Activated CD4-positive, alpha-beta T cell treated with anti-CD3 and anti-CD28 coated beads for 48 hours (primary cell): ENCODE measurements at places on chromosomes 5 and 9.
A peak's percentile ranks its signal among the peaks of the same experiment; 100 is the strongest.

- DNase-seq: peak; percentile 22
Observed at GRCh38 chr5:1801967-1802295, 724 bp downstream of the NDUFS6 start.

DNA sequence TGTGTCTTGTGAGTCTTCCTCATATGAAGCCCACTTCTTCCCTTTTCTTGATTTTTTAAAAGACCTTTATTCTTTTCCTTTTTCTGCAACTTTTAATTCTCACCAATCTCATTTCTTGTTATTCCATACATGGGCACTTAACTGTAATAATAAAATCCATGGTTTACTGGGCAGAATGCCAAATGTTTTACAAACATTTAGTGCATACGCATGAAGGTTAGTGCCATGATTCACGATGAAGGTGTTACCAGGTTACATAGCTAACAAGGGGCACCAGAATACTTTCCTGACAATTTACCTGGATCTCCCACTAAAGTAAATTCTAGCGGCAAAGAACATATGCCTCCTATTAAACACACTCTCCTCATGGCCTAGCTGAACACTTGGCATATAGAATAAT lies 28.5 kb downstream of the MAN2A1 start:
- DNase-seq: no peak

DNA sequence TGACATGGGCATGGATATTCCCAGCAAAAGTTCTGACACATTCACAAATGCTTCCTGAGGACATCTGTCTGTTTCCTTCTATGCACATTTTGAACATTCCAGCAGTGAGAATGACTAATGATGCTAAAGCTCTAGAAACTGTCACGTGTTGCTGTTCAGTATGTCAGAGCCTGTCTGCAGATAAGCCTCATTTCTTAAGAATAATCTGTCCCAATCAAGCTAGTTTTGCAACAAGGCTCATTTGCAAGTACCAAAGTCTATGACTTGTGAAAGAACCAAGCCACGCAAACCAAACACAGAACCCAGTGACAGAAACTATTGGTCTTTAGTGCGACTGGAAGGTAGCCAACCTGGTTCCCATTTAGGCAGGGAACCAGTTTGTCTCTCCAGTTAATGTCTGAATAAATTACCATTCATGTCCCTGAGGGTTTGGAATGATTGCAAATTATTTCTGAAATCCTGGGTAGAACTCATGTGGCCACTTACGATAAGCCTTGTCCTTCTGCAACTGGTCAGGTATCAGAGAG lies 178.5 kb downstream of the C9orf152 start:
- DNase-seq: no peak

GRCh38 chr9:34983209-34983608 lies 6.3 kb upstream of the DNAJB5 start:
- no peak for DNase-seq

GRCh38 chr5:140270008-140270407 lies 32.9 kb downstream of the PFDN1 start:
- DNase-seq: no peak

DNA sequence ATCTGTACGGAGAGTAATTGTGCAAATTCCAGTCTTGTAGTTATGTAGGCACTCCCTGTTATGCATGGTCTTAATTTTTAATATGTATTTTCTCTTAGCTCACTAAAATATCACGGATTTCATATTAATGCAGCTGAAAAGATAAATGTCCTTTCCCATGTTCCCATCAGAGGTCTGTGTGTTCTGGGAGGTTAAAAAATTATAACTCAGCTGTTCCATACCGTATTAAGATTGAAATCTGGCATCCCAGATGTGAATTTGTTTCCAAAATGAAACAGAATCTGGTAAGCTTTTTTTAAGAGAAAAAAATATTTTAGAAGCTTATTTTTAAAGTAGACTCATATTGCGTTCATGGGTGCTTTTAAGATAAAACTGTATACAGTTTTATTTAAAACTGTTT lies 44.3 kb downstream of the SEMA6A start:
- no peak for DNase-seq

DNA sequence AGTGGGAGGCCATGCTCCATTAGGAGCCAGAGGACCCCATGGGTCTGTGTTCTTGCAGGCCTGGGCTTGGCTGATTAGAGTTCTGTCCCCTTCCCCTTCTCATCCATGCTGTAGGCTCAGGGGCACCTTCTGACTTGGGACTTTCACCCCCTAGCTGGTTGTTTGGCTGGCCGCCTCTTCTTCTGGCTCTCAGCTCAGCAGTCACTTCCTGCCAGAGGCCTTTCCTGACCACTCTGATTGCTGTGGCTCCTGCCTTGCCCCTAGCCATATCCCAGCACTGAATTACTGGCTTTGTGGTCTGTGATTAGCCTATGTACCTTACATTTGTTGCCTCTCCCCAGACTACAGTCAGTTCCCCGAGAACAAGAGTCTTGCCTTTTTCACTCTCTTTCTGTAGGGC lies 14.6 kb downstream of the ENTREP1 start:
- no peak for DNase-seq

DNA sequence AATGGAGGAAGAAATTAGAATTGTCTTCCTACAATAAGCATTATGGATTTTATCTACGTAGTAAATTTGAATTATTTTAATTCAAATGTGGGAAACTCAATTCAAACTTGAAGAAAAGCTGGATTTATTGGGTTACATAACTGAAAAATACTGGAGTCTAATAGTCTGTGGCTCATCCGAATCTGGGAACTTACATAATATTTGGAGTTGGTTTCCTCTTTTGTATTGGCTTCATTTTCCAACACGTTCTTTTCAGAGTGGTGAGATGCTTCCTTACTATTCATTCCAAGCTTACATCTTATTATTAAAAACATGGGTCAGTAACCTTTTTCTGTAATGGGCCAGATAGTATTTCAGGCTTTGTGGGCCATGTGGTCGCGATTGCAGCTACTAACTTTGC lies 164.8 kb downstream of the ARHGAP26 start:
- DNase-seq: no peak

DNA sequence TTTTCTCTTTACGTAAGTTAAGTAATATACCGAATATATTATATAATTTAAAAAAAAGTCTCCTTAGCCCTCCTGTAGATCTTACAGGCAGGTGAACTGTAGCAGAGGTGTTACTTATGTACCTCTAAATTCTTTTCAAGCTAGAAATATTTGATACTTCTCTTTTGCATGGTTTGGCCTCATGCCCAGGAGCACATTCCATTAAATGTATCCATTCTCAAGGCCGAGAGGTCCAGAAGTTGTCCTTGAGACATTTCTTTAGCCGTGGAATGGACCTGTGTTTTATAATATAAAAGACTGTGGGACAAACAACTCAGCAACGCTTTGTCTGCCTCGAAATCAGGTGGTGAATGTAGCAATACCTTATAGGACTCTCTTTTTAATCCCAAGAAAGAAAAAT lies 184.5 kb downstream of the TRIO start:
- DNase-seq: no peak

- DNase-seq: no peak
Observed at GRCh38 chr9:126589349-126589748, 24.4 kb upstream of the LMX1B start.

- DNase-seq: no peak
Observed at GRCh38 chr5:67896311-67896929, 319.1 kb upstream of the PIK3R1 start.

DNA sequence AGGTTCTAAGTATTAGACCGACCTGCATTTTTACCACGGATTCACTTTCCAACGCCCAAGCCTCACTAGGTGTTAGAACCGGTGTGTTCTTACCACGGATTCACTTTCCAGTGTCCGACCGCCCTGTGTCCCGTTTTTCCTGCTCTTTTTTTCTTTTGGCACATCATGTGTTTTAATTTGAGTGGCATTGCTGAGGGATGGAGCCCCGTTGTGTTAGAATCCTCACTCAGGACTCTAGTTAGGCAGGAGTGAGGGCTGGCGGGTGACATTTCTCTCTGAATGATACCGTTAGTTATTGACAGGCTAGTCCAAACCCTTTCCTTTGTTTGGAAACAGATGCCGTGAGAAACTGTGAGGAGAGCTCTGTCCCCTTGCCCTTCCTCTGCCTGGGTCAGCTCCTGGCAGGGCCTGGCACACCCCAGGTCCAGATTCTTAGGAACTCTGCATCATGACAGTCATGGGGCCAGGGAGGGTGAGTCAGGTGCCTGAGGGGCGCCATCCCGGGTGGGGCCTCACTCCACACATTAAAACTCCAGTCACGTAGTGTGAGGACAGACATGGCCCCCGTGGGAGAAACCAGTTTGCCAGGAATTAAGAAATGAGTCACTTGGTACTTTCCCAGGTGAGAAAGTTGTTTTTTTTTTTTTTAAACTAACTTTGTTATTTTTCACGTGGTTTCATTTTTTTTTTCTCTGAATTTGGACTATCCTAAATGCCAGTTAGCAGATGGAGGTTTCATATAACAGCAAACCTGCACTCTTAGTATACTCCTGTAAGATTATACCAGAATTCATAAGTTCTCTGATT lies 15.8 kb downstream of the EXOC3 start:
- peak; percentile 82 for DNase-seq

GRCh38 chr5:168624850-168625364 lies 45.7 kb upstream of the PANK3 start:
- DNase-seq: no peak

DNA sequence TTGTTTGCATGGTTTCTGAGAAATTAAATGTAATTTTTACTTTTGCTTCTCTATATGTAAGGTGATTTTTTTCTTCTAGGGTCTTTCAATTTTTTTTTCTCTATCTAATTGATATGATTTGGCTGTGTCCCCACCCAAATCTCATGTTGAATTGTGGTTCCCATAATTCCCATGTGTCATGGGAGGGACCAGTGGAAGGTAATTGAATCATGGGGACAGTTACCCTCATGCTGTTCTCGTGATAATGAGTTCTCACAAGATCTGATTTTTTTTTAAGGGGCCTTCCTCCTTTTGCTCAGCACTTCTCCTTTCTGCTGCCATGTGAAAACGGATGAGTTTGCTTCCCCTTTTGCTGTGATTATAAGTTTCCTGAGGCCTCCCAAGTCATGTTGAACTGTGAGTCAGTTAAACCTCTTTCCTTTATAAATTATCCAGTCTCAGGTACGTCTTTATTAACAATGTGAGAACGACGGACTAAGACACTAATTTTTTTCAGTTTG lies 150.8 kb downstream of the MTRR start:
- DNase-seq: no peak

GRCh38 chr9:135700525-135700924 lies 1.2 kb upstream of the SOHLH1 start:
- no peak for DNase-seq

GRCh38 chr5:120146787-120147186 lies 317.3 kb upstream of the PRR16 start:
- no peak for DNase-seq

DNA sequence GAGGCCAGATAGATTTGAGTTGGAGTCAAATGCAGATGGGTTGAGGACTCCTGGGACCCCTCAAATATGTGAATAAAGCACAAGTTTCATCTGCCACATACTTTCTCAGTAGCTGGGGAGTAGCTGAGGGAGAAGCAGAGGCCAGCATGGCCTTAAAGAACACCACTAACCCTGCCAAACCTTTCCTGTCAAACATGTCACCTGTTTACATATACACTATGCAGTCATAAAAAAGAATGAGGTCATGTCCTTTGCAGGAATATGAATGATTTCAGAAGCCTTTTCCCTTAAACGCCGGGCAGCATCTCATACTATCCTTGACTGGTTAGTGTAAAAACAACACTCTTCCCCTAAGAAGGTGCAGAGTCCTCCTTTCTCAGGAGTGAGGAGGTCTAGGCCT lies 25.2 kb upstream of the HSD17B4 start:
- no peak for DNase-seq

GRCh38 chr9:96565671-96566497 lies 53.8 kb downstream of the CDC14B start:
- no peak for DNase-seq

- DNase-seq: no peak
Observed at GRCh38 chr9:33135470-33135958, 31.6 kb downstream of the B4GALT1 start.

DNA sequence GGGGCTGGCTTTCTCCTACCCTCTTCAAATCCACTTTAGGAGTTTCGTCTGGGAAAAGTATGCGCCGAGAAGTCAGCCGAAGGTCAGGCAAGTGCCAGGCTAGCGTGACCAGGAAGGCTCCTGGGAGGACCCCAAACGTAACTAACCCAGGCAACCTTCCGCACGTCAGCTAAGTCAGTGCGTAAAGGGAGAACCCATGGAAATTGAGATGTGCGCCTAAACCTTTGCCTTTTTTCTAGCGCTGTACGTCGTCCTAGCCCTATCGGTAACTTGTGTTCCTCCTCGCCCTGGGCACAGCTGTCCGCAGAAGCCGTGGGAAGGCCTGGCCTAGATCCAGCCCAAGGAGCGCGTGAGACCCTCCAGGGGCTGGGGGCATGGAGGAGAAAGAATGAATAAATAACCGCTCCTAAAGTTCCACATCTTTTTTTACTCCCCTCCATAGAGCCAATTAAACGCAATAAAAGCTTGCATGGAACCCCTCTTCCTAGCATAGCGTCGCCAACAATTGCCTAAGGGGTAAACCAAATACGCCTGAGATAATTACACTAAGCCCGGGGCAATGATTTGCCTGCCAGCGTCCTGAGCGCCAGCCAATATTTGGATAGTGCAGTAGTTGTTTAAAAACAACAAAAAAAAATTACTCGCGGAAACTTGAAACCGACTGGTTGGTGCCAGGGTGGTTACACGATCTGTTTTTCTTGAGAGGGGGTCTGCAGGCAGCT lies 4.0 kb upstream of the FOXB2 start:
- no peak for DNase-seq

GRCh38 chr9:20684035-20684874 lies at the start of gene FOCAD:
Gene FOCAD (plus strand): TSS chr9:20684259. CDS start chr9:20715354, 31,095 bp downstream.
- DNase-seq: peak; percentile 96

DNA sequence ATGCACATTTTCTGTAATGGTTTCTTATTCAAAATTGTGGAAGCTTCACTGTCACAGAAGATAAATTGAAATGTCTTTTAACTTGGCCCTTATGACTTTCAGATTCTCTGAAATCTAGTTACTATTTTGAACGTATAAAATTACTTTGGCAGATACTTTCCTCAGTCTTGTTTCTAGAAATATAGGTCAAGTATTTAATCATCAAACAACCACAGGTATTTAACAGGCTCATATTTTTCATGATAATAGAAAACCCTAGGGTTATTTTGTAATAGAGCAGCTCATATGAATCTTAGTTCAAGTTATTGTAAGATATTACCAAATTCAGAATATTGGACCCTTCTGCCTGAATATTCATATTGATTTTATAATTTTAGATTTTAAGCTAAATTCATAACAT lies 236.0 kb upstream of the CDH18 start:
- DNase-seq: no peak
